Left ventricle myocardium superior (tissue), 1 donor: ENCODE measurements at places on chromosomes 11 and 22. TPM values are rescaled to one million over a fixed set of nuclear protein-coding genes. Genes with fewer than 3 reads are reported as not detected.

Gene UBQLN3
- total RNA-seq, result not detected

DNA sequence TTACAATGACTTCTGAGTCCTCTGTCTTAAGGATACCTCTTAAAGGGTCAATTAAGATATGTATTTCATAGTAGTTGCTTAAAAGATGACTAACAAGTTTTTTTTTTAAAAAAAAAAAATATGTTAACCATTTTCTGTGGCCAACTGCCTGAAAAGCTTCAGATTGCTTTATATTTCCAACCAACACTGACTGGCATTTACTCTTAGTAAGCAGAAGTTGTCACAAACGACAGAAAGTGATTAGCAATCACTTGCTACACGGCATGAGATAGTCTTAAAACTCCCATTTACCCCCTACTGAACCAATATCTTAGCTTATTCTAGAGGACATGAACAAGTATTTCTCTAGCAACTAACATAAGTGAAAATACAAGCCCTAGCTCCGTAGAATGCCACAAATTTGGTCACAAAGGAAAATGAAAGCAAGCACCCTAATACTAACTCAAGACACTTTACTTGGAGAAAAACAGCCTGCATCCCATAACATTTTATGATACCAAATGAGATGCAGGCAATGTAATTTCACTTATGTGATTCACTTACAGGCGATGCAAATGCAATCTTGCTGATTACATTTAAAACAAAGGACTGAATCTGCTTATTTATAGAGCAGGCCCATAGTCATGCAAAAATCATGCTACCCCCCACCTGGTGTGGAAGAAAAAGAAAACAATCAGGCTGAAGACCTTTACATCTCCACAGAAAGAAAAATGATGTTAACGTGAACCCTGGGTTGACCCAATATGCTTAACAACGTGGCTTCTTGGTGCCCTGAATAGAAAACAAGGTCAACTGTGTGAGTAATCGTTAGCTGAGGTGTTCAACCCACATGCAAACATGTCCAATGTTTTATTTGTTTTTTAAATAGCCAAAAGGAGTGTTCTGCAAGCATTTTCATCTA is 25.7 kb downstream of the MPPED2 start:
- no peak for DNase-seq

Gene OVOL1
- not detected for total RNA-seq

GRCh38 chr22:25120093-25120561 is 79.5 kb upstream of the CRYBB3 start:
- DNase-seq, result no peak

DNA sequence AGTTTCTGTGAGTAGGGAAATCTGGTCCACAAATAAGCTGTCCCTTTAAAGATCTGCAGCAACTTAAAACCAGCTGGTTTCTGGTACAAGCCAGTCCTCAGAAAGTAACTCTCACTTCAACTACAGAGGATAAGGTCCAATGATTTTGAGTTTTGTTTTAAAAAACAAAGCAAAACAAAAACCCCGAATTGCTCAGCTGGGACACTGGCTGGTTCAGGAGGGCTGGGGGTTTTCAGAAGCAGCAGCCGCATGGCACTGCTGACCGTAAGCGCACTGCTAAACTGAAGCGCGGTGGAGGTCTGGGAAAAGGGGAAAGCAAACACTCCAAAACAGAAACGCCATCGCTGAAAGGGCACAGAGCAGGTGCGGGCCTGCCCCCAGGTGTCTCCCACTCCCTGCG is 59.7 kb downstream of the MICAL3 start:
- DNase-seq, result no peak

Gene SMC1B
- not detected for total RNA-seq

DNA sequence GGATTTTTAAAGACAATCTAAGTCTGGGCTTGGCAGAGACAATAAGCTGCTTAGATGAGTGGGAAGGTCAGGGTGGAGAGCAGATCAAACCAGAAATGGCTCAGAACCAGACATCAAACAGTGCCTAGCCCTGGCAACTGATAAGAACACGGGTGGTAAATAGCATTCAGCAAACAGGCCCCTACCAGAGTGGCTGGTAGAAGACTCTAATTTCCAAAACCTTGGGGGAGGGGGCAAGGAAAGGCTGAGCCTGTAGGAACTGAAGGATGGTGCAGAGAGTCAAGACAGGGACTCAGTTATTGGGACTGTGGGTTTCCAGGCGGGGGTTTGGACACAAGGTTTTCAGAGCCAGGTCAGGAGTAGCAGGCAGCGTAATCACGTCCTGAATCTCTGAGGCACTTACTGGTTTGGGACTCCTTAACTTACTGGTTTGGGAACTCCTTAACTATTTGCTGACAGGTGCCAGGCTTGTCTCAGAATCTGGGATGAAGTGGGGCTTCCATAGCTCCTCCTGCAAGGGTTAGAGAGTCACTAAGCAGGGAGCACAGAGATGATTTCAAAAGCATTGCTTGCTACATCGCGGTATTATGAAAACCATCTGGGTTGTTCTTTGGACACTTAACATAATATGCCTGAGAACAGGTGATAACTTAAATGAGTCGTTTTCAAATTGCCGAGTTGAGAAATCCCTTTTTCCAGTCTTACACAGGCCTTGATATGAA is 5.7 kb upstream of the ABTB2 start:
- no peak for DNase-seq

DNA sequence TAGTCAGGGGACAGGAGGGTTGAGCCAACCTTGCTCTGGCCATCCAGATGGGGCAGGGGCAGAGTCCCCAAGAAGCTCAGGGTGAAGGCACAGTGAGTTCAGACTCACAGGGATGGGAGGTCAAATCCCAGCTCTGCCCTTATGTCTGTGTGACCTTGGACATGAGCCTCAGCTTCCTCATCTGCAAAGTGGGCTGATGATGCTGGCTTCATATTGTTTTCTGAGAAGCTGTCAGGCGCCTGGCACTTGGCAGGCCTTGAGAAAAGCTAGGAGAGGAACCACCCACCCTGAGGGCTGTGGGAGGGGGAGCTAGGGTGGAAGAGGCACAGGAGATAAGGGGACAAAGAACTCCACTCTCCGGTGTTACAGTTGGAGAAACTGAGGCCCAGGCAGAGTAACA is 23.6 kb downstream of the CYTH4 start:
- DNase-seq, result no peak

DNA sequence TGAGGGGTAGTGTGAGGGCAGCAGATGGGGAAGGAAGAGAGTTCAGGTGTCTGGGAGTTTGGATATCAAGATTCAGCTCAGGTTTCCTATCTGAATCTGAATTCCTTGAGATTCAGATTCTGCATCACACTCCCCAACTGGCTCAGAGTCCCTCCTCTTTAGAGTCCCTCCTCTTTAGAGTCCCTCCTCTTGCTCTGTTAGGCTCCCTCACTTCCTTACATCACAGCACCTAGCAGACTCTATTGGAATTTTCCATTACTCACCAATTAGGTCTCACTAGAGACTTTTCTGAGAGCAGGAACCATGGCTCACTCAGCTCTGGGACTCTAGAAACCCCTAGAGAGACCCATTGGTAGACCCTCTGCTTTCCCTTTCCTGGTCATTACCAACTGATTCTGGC is 303.4 kb upstream of the SYN3 start:
- no peak for DNase-seq

DNA sequence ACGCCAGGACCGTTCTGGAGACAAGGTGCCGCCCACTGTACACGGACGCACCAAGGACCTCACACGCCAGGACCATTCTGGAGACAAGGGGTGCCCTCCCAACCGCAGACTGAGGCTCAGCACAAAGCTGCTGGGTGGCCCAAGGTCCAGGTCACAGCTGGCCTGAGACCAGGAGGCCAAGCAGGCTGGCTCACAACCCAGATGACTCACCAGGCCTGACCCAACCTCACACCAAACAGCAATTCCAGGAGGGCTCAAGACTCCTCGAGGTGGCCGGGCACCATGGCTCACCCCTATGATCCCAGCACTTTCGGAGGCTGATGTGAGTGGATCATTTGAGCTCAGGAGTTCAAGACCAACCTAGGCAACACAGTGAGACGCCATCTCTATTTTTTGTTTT is 14.8 kb downstream of the BRD1 start:
- no peak for DNase-seq

Gene NUDT22
- 73.9 TPM for total RNA-seq

Gene GGTLC3
- total RNA-seq, result not detected

Gene TBX10
- total RNA-seq, result 0.37 TPM

Gene RIC3
- total RNA-seq, result 14.1 TPM

Gene ZP1
- total RNA-seq, result not detected

Gene SLC22A25
- not detected for total RNA-seq

Gene EIF3D
- 76.1 TPM for total RNA-seq

- no peak for DNase-seq
These were observed 47.3 kb downstream of the GRIK4 start for GRCh38 chr11:120558744-120559431.

DNA sequence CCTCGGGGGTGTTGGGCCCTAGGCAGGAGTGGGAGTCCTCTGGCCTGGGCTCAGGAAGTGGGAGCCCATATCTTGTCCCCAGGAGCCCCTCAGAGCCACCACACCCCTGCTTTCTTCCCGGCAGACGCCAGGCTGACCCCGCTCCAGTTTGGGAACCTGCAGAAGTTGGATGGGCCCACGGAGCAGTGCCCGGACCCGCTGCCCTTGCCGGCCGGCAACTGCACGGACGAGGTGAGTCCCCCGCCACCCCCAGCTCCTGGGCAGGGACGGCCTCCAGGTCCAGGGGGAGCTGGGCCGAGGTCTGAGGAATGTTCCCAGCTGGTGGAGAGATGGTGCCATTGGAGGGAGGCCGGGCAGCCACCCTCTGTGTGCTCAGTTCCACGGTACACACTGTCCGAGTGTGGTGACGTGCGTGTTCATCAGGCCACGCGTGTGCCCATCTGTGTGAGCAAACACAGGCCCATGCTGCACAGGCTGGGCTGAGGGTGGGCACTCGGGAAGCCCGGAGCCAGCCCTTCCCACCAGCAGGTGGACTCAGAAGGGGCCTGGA is 4.8 kb downstream of the MUC5B start:
- DNase-seq, result peak; percentile 21

Gene XRRA1
- total RNA-seq, result 7.3 TPM

Gene OR10G7
- total RNA-seq, result not detected

- DNase-seq, result peak; percentile 67
These were observed 583 bp downstream of the TAF1D start for GRCh38 chr11:93740730-93741093.

GRCh38 chr11:91174193-91174592 is 951.3 kb upstream of the CHORDC1 start:
- no peak for DNase-seq

Gene SCGB1D2
- 4.0 TPM for total RNA-seq

GRCh38 chr11:93549976-93550375 is 6.8 kb upstream of the SMCO4 start:
- no peak for DNase-seq

Gene ADSL
- total RNA-seq, result 56.6 TPM

GRCh38 chr22:48841881-48842582 is 985.6 kb downstream of the BRD1 start:
- peak; percentile 11 for DNase-seq

DNA sequence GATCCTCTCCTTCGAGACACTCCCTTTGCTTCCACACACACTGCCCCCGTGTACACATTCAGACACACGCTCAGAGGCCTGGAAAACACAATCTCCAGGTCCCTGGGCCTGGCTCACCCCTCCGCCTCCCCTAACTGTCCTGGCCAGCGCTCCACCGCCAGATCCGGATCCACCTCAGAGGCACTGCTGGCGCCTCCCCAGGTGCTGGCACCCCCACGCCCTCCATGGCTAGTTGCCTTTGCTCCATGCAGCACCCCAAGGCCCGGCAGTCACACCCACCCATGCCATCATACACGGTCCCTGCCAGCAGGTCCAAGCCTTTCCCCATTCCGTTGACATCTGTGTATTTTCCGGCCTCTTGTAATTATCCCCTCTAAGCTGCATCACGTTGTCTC is 11.1 kb downstream of the SPTBN2 start:
- no peak for DNase-seq

DNA sequence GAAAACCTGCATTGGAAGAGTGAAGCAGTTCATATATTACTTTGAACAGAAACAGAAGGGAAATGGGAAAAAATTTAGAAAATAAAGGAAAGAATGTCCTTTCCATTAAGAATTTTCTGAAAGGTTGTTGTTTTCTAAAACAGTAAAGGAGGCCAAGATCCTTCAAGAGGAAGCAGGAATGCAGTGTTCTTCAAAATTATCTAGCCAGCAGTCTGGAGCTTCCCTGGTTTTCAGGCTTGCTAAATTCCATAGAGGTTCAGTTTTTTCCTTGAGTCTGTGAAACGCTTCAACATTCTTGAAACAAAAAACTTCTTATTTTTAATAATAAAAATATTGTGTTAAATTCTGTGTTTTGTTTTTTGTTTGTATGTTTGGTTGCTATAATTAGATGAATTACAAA is 189.0 kb upstream of the ANO3 start:
- DNase-seq, result no peak

- DNase-seq, result peak; percentile 43
These were observed 8.5 kb downstream of the PIM3 start for GRCh38 chr22:49968831-49969661.

DNA sequence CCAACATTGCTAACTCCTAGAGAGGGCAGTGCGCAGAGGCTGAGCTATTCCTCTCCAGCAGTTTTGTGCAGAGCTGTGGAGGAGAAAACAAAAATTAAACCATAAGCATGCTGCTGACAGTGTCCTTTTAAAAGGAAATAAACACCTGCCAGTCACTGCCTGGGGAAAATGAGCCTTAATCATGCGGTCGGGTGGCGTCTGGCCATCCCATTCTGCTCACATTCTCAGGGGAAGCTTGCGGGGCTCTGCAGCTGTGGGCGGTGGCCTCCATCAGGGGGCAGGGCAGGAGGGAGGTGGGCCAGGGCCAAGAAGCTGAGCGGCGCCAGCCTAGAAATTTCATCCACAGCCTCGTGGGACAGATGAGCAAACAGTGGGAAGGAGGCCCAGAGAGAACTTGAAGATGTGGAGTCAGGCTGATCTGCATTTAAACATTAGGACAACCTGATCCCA is 71.0 kb upstream of the TP53I11 start:
- peak; percentile 89 for DNase-seq

DNA sequence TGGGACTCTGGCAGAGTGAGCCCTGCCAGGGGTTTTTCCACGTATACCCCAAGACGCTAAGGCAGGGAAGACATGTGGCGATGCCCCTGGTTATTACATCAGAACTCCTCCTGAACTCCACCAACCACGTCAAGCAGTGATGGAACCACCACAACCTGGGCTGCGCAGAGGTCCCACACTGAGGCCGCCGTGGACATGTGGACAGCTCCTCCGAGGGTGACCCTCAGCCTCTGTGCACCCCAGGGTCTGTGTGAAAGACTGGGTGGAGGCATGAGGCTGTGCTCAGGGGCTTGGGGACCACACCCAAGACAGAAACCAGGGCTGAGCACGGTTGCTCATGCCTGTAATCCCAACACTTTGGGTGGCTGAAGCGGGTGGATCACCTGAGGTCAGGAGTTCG is 52.2 kb downstream of the TRMU start:
- no peak for DNase-seq

DNA sequence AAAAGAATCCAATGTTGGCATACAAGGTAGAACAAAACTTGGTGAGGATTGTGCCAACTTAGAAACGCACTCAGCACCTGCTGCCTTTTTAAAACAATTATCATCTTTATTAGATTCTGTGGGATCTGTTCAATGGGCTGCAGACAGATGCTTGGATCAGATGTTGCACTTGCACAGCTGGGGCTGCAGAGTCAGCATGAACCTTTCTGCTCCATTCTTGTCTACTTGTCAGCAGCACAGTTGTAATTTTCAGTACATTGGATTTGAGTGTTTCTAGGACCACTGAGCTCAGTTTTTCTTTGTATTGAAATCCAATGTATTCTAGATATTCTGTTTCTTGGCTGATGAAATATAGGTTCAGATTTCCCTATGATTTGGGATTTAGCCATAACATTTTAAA is 164.5 kb downstream of the LUZP2 start:
- DNase-seq, result no peak

- DNase-seq, result no peak
These were observed 127.6 kb downstream of the CNTN5 start for GRCh38 chr11:99148352-99148751.
